Tongue (tissue), 3 donors: ENCODE measurements at places on chromosomes 12 and 14.

- DNase-seq, result no peak
Measured at GRCh38 chr14:69692594-69692993, 74.3 kb upstream of the SRSF5 start.

GRCh38 chr12:116313194-116313927 is 35.9 kb upstream of the MED13L start:
- DNase-seq, result no peak

GRCh38 chr12:54796991-54797390 is 57.3 kb upstream of the MUCL1 start:
- no peak for DNase-seq

DNA sequence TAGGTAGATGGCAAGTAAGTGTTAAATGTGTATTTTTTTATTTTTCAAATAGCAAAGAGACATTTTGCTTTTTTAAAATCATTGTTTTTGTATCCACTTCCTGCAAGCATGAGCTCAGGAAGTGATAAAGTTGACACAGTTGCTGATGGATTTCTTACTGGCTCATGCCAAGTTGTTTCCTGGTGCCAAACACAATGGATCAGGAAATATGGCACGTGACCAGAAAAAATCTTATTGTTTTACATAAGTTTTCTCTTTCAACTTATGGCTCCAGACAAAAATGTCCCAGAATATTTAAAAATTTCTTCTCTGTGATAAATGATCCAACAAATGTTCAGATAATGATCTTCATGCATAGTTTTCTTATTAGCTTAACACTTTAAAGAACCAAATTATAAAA is 1279.1 kb upstream of the FLRT2 start:
- peak; percentile 21 for DNase-seq

GRCh38 chr12:74043343-74043742 is 494.3 kb upstream of the ATXN7L3B start:
- DNase-seq, result peak; percentile 45

DNA sequence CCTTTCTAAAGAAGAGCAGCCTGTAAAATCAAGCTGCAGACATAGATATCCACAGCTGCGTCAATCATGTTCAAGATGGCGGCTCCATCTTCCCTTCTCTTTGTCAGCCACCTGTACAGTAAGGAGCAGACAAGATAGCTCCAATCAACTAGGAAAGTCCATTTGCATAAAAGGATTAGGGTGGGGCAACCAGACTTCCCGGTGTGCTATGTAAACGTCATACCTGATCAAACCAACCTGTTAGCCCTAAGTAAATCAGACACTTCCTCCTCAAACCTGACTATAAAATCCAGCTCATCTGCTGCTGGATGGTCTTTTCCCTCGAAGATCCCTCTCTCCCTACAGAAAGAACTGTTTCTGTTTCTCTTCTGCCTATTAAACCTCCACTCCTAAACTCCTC is 60.1 kb downstream of the BCAT1 start:
- no peak for DNase-seq

- peak; percentile 44 for DNase-seq
Measured at GRCh38 chr14:25484906-25485305, 435.0 kb upstream of the STXBP6 start.

- peak; percentile 68 for DNase-seq
Measured at GRCh38 chr14:63273717-63274655, 44.7 kb downstream of the GPHB5 start.

DNA sequence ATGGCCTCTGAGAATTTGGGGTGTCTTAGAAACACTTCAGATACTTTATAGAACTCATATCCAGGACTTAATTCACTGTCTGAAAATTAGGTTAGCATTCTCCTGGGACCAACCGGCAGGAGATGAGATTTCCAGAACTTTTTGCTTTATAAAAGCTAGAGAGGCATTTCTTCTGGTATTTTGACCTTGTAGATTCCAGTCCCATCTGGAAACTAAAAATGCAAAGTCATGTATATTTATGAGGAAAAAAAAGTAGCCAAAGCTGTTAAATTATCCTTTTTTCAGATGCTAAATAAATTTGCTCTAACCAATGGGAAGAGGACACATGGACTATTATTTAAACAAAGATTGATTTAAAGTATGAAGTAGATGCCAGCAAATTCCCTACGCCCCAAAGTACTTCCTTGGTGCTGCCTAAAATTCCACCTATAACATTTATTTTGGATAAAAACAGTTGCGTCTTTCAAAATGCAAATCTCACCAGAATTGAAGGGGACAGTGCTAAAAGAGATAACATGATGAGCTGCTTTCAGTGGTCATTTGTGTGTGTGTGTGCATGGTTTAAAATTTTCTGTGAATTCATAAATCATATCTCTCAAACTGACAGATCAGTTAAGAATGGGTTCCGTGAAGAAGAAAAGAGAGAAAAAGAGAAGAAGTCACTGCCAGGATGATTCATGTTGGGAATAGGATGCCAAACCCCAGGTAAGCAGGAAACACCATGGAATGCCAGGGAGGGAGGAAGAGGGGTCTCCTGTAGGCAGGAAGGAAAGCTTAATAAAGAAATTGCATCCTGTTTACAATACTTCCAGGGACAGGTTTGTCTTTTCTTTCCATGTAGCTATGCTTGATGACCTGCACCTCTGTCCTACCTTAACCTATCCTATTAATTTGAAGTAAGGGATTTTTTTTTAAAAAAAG is 97.7 kb upstream of the RGS6 start:
- DNase-seq, result no peak

DNA sequence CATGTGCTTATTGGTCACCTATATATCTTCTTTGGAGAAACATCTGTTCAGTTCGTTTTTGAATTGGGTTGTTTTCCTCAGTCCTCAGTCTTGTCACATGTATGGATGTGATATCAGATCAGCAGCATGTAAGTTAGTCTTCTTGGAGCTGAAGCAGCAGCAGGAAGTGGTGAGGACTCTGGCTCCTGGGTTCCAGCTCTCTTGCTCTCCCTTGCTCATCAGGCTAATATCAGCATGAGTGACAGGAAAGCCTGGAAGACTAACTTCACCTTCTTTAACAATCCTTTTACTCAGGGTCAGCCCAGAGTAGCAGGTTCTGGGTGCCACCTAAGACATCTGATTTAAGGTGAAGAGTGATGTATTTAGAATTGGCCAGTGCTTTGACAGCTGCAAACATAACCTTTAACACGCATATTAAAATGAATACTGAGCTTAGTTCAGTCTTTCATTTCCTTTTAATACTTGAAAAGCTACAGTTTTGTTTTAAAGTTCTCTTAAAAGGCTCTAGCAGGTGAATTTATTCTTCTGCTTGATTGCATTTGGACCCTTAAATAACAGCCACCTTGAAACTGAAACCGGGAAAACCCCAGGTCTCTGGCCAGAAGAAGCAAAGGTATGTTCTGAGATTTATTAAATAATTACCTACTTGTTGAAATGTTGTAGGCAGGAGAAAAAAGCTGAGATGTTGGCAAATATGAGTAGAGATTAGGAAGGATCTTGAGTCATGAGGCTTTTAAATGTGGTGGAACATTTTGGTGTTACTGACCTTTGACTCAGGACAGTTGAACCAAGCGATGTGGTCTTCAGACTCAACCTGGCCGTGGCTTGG is 54.3 kb downstream of the DRAM1 start:
- no peak for DNase-seq

- no peak for DNase-seq
Measured at GRCh38 chr12:107560899-107561285, 124.7 kb upstream of the PWP1 start.

- peak; percentile 62 for DNase-seq
Measured at GRCh38 chr12:124296295-124296915, 1.5 kb downstream of the RFLNA start.

- DNase-seq, result no peak
Measured at GRCh38 chr14:44663136-44663535, 156.1 kb upstream of the FSCB start.

DNA sequence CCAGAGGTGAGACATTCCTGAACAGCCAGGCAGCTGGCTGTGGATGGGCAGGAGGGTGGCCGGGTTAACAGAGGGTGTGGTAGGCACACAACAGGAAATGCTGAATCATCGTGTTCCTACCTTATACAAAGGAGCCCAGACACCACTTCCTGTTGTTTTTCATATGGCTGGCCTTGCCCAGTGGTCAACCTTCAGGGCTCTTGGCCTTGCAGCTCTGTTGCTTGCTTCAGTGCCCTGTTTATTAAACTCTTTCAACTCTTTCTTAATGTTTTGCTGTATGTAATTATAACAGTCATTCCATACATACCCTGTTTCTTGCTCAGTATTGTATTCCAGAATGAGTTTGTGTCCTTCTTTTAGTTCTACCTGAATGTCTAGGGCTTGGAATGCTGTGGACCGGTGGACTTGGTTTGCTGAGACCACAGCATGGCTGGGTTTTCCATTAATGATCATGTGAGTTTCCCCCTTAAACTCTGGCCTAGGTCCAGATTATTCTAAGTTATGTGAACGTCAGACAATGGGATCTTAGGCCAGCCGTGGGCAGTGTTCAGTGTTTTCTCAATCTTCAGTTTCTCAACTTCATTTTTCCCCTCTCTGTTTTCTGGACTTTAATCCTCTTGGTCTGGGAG is 11.9 kb downstream of the CFAP54 start:
- DNase-seq, result no peak

DNA sequence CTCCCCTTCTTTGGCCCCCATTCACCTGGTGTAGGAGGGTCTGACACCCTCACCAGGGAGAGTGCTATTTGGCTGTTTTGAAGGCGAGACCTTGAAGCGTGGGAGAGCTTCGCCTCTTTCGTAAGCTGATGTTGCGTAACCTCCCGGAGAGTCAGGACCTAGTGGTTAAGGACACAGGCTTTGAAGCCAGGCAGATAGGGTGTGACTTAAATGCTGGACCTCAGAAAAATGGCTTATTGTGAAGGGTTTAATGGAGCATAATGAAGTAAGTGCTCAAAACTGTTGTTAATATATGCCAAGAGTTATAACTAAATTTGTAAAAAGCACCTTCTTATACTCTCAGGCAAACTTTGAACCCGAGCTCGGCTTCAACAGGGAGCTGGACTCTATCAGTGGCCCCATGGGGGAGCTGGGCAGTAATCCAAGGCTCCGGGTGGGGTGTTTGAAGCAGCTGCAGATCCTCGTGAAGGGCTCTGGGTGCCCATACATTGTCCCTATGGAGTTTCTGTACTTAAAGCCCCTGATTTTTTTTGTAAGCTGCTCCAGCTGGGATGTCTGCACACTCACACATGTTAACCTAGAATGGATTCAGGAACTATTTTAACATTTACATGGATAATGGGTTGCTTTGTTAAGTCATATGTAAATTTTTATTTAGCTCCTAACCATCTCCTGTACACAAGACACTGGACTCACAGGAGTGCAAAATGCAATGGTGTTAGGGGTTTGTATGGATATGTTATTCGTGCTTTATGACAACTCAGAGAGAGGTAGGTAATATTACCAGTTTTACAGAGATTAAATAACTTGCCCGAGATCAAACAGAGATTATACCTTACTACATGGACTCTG is 26.0 kb downstream of the PPFIBP1 start:
- DNase-seq, result peak; percentile 65

DNA sequence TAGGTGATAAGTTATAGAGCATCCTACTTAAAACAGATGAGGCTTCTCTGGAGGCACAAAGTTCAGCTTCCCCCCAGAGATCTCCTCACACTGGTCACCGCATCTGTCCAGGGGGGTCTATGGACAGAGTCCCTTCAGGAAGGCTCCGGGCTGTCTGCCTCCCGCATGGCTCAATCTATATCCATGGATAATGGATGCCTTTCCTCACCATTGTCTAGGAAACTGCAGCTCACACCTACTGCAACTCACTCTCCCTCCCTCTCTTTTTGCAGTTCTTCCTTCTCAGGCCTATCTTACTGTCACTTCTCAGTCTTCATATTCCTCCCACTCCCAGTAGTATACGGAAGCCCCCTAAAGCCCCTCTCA is 100.6 kb upstream of the BCL2L14 start:
- no peak for DNase-seq

DNA sequence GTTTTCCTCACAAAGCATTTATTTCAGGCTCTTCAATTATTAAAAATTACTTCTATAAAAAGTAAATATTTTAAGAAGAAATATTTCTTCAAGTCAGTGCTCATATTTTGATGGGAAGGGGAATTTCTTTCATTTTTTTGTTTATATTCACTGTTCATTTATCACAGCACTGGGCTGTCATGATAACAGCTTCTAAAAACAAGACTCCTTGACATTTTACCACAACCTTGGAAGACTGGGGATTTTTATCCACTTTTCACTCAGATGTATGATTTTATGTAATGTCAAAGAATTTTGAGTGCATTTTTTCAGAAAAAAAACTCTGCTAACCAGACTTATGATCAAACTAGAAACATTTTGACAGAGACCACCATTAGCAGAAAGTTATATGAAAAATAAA is 149.7 kb downstream of the PHLDA1 start:
- no peak for DNase-seq

DNA sequence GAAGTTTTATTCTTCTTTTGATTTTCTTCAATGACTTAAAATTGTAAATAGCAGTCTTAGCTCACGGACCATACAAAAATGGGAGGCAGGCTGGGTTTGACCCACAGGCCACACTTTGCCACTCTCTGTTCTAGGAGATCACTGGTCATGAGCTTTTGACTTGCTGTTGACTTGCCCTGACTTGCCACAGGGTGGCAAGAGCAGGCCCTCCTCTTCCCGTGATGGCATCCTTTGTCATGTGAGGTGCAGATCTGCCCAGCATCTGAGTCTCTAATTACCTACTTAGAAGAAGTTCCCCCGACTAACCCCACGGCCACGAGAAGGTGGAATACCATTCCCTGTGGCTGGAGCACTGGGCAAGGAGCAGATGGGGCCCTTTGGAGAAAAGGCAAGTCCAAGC is 81.0 kb upstream of the SCAF11 start:
- no peak for DNase-seq

GRCh38 chr12:81896771-81897170 is 137.6 kb upstream of the PPFIA2 start:
- DNase-seq, result no peak

GRCh38 chr12:92943482-92944250 is 14.6 kb upstream of the EEA1 start:
- no peak for DNase-seq

DNA sequence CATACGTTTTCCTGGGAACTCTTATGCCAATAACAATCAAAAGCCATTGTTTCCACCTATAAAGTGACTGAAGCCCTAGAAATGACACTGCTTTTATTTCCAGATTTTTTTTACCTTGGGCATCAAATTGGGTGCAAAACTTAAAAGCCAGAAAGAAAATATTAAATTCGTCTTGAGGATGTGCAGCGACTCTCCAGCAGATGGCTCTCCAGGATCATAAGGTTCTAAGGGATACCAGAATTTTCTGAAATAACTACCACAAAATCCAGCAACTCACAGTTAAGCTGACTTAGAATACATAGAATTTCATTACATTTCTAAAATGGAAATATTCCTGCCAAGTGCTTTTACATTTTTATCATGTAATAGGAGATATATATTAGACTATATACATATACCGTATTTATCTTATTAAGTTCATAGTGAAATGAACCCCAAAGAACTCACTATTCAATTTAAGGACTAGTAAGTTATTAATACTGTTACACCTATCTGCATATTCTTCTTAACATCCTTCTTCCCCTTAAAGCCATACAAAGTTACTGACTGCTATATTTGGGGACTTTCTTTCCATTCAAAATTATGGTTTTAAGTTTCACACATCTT is 44.0 kb downstream of the ARMH4 start:
- peak; percentile 81 for DNase-seq
